ENCODE measurements at places on chromosomes 3 and 15.
A peak's percentile ranks its signal among the peaks of the same experiment; 100 is the strongest.

DNA sequence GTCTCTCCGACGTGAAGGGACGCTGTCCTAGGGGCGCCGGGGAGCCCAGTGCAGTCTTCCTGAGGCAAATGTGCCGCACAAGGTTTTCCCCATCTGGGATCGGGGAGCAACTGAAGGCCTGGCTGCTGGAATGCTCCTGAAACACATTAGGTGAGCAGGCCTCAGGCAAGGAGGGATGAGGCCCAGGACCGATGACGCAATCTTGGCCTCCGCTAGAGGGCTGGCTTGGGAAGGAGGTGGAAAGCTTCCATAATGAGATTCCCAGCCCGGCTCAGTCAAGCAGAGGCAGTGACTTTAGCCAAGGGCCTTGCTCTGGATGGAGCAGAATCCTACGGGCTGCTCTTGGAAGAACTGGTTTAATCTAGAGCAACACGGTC is 50.8 kb downstream of the CPN2 start:
- no peak for DNase-seq

GRCh38 chr3:14646589-14647413 is 4.8 kb upstream of the CCDC174 start:
- no peak for DNase-seq

DNA sequence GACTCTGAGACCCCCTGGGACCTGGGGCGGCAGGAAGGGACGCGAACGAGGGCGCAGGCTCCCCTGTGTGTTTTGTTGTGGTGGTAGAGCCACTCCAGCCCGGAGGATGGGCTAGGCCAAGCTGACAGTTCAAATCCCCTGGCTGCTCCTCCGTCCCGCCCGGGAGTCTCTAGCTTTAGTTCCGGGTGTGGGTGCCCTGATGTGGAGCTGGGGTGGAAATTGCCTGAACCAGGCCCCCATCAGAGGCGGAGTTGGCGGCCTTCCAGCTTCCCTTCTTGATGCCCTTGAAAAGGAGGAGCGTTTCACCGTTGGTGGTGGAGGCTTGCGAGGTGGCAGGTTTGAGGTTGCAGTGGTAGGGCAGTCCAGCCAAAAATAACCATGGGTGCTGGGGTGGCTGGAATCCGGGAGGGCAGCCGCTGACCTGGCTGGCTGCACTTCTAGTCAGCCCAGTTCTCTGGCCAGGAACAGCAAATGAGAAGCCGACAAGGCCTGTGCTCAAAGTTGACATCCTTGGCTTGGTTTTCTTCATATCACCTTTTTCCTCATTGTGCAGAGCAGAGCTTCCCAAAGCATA is 817 bp downstream of the CLK3 start:
- peak; percentile 67 for DNase-seq

GRCh38 chr3:149772861-149773260 is 19.5 kb downstream of the ANKUB1 start:
- DNase-seq, result no peak

DNA sequence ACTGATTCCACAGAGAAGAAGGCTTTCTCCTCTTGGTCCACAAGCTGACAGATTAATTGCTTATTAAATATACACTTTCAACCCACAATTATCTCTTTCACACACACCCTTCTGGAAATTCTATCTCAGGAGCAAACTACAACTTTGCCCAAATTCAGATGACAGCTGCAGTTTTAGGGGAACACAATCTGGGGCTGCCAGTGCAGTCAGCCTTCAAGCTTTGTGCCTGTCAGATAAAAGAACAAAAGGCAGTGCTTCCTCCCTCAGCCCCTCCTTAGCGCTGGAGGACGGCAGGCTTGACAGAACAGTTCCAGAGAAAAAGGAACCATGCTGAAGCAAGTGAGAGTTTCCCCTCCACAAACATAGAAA is 99.6 kb downstream of the TMCC1 start:
- DNase-seq, result peak; percentile 63

DNA sequence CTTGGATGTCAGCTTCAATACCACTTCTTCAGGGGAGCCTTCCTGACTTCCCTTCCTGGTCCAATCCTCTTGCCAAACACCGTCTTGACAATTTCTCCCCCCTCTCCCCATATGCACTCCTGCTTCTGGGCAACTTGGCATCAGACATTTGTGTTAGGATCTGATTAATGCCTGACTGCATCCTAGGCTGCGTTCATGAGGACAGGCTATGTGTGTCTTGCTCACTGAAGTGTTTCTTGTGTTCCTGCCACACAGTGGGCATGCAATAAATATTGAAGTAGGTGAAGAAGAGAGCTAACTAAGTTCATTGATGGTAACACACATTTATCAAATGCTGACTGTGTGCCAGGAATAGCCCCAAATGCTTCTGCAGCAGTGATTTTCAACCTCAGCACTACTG is 36.4 kb upstream of the WNT5A start:
- DNase-seq, result no peak

All from NCI-H2081 (cell line).